ENCODE measurements at places on chromosomes 7 and 10.

GRCh38 chr7:147423875-147424274 lies 1166.7 kb upstream of the C7orf33 start:
- no peak for DNase-seq

GRCh38 chr10:5014936-5015335 lies 11.3 kb upstream of the AKR1C2 start:
- no peak for DNase-seq

GRCh38 chr7:7228472-7228871 lies 46.1 kb downstream of the C1GALT1 start:
- DNase-seq, result no peak

- no peak for DNase-seq
These were observed 12.9 kb downstream of the SLC16A12 start for GRCh38 chr10:89522463-89522862.

GRCh38 chr10:49139028-49139845 lies 5.4 kb upstream of the FAM170B start:
- no peak for DNase-seq

- DNase-seq, result no peak
These were observed 44.9 kb downstream of the PPP1R3C start for GRCh38 chr10:91587710-91588638.

GRCh38 chr10:2610946-2611345 lies 456.4 kb upstream of the PFKP start:
- no peak for DNase-seq

DNA sequence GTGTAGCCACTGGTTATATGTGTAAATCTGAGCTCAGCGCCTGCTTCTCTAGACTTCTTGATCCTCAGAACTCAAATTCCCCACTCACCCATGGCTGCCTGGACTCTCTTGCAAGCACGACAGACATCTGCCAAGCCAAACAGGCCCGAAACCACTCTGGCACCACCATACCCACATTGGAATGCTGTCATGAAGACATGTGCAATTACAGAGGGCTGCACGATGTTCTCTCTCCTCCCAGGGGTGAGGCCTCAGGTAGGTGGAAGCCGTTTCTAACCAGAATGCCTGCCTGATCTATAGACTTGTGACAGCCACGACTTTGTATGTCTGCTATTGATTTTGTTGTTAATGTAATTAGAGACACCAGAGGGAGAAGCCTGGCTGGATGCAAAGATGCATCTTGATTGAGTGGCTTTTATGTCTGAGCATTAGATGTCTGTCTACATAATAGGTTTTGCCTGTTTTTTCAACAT lies 4.0 kb downstream of the BAMBI start:
- DNase-seq, result no peak

DNA sequence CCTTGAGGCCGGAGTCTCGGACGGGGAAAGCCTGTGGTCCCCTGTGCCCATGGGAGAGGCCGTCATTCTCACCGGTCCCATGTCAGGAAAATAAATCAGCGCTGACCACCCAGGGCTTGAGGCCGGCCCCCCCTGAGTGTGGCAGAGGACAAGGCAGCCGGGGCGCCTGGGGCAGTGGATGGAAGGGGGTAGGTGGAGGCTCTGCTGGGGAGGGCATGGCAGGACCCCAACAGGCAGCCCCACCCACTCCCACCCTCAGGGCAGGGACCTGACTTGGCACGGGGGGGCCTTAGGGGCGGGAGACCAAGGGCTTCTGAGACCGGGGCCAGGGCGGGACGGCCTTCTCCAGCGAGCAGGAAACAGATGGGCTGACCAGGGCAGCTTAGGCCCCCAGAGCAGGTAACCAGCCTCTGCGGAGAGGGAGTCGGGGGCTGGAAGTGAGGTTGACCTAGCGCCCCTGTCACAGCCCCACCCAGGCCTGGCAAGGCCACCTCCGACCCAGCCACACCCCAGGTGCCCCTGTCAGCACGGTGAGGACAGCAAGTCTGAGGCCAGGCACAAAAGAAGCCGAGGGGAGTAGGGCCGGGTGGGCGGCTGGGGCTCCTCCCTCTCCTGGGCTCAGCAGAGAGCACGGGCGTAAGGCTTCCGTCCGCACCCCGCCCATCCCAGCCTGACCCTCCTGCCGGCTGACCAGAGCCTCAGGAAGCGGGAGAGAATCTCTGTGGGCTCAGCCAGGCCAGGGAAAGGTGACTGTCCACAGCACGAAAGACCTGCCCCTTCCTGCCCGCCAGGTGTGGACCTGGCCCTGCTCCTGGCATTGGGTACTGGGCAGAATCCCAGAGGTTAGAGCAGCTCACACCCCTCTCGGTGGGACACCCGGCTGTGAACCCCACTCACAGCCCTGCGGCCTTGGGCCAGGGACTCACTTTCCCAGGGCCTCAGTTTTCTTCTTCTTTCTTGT lies 87.4 kb downstream of the FOXL3 start:
- no peak for DNase-seq

DNA sequence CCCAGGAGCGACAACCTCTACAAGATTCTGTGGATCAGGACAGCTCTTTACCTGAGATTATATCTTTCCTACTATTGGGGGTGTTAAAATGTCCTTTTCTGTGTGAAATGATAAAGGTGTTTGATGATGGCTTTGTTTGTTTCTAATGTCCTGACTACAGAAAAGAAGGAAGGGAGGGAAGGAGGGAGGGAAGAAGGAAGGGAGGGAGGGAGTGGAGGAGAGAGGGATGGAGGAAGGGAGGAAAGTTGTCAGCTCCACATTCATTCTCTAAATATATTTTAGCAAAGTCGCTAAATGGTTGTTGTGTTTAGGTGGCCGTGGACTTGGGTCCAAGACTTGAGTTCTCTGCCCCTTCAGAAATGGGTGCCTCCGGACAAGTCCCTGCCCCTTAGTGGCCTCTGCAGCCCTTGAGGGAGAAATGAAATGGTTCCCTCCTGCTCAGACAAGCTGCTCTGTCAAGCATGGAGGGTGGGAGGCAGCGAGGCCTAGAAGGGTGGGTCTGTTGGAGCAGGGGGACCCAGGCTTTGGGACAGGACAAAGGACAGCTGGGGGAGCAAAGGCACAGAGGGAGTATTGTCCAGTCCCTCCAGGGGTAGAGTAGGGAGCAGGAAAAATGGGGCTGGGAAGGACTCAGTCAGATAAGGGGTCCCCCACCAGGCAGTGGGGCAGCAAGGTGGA lies 4.4 kb downstream of the RGS10 start:
- DNase-seq, result no peak

- DNase-seq, result no peak
These were observed 22.5 kb downstream of the ELAPOR2 start for GRCh38 chr7:87036985-87037384.

DNA sequence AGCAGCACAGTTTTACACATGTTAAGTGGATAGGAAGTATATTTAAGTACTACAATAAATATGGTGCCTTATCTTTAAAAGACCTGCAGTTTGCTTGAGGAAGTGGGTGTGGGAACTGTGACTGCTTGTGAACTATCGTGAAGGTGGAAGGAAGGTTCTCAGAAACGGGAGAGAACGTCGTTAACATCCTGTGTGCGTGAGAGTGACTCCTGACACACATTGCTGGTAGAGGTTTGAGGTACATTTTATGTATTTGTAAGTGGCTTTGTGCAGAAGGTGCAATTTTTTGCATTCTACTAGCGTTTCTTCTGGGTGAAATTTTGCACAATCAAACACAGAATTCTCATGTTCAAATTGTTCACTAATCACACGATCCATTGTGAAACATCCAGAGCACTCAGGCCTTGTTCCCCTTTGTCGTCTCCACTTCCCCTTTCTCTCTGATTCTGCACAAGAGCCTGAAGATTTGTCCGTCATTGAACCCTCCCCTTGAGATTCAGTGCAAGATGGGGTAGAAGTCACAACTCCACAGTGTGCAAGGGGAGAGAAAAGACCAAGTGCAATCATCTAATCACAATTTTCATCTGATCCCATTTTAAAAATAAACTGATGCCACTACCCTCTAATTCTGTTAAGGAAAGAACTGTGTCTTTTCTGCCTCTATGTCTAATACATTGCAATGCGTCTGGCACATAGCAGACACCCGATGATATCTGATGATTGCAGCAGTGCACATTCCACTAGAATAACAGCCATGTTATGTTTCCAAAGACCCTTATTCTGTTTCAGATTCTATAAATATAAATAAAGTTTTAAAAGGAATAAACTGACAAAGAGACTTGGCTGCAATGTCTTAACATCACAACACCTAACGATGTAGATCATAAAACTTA lies 279.9 kb downstream of the NEBL start:
- DNase-seq, result no peak
